ENCODE measurements at places on chromosomes 12 and 14. TPM values are rescaled to one million over a fixed set of nuclear protein-coding genes. Genes with fewer than 3 reads are reported as not detected.

The GARIN6 gene
- polyA plus RNA-seq, result not detected

The ENO2 gene
- polyA plus RNA-seq, result 133 TPM

The FITM1 gene
- polyA plus RNA-seq, result 181 TPM

The OR6C4 gene
- polyA plus RNA-seq, result not detected

The TMEM119 gene
- 1.5 TPM for polyA plus RNA-seq

The SLC38A4 gene
- polyA plus RNA-seq, result 0.12 TPM

The PRH2 gene
- 0.43 TPM for polyA plus RNA-seq

The ANKRD33 gene
- not detected for polyA plus RNA-seq

The TSPAN8 gene
- polyA plus RNA-seq, result 0.11 TPM

The DACT1 gene
- polyA plus RNA-seq, result 197 TPM

The RNF212B gene
- 0.72 TPM for polyA plus RNA-seq

The FAM90A1 gene
- polyA plus RNA-seq, result 0.97 TPM

The STXBP6 gene
- 6.8 TPM for polyA plus RNA-seq

The OAS2 gene
- polyA plus RNA-seq, result not detected

The GALNT6 gene
- polyA plus RNA-seq, result 5.2 TPM

The CELA1 gene
- not detected for polyA plus RNA-seq

The CD163L1 gene
- not detected for polyA plus RNA-seq

The PPP1R3E gene
- polyA plus RNA-seq, result 14.2 TPM

The BEGAIN gene
- polyA plus RNA-seq, result not detected

The TMEM253 gene
- polyA plus RNA-seq, result 2.4 TPM

The NANOG gene
- polyA plus RNA-seq, result 0.24 TPM

The KRT6B gene
- polyA plus RNA-seq, result not detected

The PLD4 gene
- polyA plus RNA-seq, result 1.7 TPM

The NFYB gene
- polyA plus RNA-seq, result 150 TPM

The SERPINA10 gene
- polyA plus RNA-seq, result not detected

The KRT85 gene
- not detected for polyA plus RNA-seq

The RAD9B gene
- polyA plus RNA-seq, result 2.3 TPM

The LMNTD1 gene
- 0.69 TPM for polyA plus RNA-seq

The CCDC175 gene
- polyA plus RNA-seq, result not detected

The IGFBP6 gene
- polyA plus RNA-seq, result 109 TPM

The CACNA1C gene
- polyA plus RNA-seq, result 30.4 TPM

The TAS2R50 gene
- polyA plus RNA-seq, result not detected

The FBXL14 gene
- polyA plus RNA-seq, result 17.8 TPM

The TMPRSS12 gene
- polyA plus RNA-seq, result not detected

The FNTB gene
- 42.0 TPM for polyA plus RNA-seq

The ADAMTS20 gene
- polyA plus RNA-seq, result 0.13 TPM

The TEX22 gene
- 3.0 TPM for polyA plus RNA-seq

The SPTB gene
- 9.9 TPM for polyA plus RNA-seq

All from cardiac muscle cell (in vitro differentiated cells and primary cell).